GM13976 (cell line): ENCODE measurements at places on chromosomes 5 and 9.

GRCh38 chr5:158716668-158717067 is 383.0 kb downstream of the EBF1 start:
- no peak for DNase-seq

DNA sequence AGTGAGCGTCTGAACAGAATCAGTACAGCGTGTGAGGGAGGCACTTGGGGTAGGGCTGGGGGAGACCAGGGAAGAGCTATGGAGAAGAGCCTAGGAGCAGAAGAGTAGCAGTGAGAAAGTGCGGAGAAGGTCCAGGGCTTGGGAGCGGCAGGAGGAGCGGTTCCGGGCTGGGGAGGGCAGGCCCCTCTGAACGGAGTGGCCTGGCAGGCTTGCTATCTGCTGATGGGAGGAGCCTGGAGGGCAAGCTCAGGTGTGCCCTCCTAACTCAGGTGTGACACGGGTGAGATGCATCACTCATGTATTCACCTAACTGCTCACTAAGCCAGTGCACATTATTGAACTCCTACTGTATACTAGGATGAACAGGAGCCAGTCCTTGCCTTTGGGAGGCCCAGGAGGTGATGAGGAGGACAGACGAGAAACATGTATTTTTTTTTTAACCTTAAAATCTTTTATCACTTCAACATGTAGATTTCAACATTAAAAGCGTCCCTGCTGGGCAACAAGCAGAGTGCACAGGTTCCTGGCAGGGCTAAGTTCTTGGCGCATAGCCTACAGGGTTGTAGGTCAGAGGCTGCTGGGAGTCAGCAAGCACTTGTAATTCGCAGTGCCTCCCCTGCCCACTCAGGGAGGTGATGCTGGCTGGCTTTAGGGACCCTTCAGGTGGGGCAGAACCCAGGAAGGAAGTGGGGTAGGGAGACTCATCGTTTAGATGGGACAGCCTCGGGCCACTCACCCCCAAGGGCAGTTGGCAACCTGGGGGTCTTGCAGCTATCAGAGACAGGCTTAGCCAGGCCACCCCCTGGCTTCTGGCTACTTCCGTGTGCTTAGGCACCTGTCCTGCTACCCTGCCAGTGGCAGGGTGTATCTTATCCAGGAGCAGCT is 55.5 kb downstream of the TMOD1 start:
- no peak for DNase-seq

DNA sequence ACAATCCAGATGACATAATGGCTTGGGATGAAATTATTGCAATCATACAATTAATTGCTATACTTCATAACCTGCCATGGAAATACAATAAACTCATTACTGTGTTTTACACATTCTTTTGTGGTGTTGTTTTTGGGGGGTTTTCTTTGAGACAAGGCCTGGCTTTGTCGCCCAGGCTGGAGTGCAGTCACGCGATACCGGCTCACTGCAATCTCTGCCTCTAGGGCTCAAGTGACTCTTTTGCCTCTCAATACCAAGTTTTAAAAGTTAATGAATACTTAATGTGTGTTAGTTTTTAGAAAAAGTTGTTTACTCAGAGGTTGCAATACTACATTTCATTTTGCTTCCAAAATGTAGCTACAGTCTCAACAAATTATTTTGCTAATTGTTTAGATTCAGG is 598.4 kb downstream of the CHSY3 start:
- DNase-seq: no peak

- DNase-seq: no peak
These were observed 77.0 kb upstream of the SMIM32 start for GRCh38 chr5:136269973-136270372.

DNA sequence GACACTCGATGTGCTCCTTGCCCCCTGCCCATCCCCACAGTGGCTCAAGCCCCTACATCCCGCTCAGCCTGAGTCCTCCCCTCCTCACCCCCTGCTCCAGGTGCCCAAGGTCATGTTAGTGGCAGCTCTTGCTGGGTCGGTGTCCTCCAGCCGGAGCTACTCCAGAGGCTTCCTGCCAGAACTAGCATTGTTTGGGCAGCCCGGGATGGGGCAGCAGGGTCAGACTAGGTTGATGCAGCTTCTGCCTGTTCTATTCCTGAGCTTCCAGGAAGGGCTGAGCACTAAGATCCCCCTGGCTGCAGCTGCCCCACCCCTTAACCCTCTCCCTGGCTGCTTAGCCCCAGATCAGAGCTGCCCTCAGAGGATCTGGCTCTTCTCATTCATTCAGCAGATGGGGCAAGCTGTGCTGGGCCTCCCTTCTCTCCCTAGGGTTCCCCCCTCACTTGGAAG is 671 bp downstream of the RGS14 start:
- DNase-seq: no peak

DNA sequence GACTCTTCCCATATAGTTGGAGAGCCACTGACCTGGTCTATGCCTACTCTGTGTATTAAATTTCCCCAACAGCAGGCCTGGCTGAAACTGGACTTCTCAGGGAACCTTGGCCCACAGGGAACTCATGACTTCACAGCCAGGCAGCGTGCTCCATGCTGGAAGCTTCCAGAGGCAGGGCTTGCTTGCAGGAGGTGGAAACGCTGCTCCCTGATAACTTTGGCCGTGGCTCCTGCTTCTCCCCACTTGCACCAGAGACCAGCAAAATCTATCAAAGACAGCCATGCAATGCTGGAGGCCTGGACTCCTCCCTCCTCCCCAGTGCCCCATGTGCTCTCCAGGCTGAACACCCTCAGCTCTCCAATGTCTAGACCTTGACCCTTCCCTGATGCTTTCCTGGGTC is 137.1 kb downstream of the GABBR2 start:
- no peak for DNase-seq

GRCh38 chr5:178293400-178293799 is 60.8 kb upstream of the PHYKPL start:
- no peak for DNase-seq

DNA sequence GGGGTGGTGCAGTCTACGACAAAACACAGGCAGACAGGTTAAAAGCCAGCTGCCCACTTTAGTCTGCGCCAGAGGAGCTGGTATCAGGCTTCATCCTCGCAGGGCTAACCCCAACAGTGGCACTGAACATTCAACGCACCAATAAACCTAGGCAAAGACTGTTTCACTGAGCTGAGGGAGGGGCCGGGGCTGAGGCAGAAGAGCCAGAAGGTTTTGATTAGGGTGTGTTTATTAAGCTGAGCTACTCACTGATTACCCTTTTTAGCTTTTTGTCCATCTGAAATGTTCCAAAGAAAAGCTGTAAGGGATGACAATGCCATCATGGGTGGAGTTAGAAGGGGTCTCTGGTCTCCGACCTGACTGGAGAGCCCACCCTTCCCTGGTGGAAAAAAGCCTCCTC is 1.4 kb downstream of the ZMYND19 start:
- DNase-seq: no peak

- peak; percentile 83 for DNase-seq
These were observed 17.7 kb downstream of the RALGDS start for GRCh38 chr9:133103183-133103986.

- no peak for DNase-seq
These were observed 171.3 kb downstream of the RGS3 start for GRCh38 chr9:113634596-113635515.

- DNase-seq: no peak
These were observed 129.9 kb downstream of the DMXL1 start for GRCh38 chr5:119200795-119201194.

- DNase-seq: no peak
These were observed 67.8 kb upstream of the NEURL1B start for GRCh38 chr5:172573120-172573882.

DNA sequence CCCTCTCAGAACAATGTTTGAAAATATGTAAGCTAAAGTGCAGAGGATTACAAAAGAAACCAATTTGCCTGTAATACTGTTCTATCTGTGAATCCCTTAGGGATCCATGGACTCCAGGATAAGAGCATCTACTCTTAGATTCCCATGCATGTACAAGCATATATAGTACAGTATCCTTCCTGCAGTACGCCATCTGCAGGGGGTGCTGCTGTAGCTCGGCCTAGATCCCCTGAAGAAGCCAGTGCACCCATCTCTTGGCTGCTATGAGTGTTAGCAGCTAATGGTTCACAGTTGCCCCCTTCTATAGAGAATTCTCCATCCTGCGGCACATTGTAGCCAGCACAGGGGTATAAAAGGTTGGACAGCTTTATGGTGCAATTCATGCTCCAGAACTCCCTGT is 61.8 kb upstream of the SLC30A5 start:
- no peak for DNase-seq

DNA sequence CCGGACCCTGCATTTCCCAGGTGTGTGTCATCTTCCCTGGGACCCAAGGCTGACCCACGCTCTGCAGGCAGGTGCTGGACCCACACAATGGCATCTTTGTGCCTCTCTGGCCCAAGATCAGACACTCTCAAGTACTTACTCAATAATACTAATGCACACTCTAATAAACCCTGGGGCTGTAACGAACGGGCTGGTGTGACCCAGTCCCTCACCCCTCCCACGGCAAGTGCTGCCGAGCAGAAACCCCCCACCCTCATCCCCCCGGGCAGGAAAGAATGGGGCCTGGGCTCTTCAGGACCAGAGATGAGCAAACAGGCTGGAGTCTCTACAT is 1.1 kb upstream of the OBP2B start:
- no peak for DNase-seq

GRCh38 chr5:178252258-178252657 is 19.7 kb upstream of the PHYKPL start:
- DNase-seq: no peak

GRCh38 chr5:63794296-63794695 is 167.9 kb downstream of the HTR1A start:
- no peak for DNase-seq

DNA sequence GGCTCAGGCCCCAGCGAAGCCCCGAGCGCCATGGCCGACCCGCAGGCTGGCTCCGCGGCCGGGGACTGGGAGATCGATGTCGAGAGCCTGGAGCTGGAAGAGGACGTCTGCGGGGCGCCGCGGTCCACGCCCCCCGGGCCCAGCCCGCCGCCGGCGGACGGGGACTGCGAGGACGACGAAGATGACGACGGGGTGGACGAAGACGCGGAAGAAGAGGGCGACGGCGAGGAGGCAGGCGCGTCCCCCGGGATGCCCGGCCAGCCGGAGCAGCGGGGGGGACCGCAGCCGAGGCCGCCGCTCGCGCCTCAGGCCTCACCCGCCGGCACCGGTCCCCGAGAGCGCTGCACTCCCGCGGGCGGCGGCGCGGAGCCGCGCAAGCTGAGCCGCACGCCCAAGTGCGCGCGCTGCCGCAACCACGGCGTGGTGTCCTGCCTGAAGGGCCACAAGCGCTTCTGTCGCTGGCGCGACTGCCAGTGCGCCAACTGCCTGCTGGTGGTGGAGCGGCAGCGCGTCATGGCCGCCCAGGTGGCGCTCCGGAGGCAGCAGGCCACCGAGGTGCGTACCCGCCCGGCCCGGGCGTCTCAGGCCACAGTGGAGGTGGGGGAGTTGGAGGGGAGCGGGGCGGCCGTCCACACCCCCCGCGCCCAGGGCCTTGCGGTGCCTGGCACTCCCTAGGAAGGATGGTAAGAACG is 1.6 kb downstream of the DMRT2 start:
- peak; percentile 53 for DNase-seq

DNA sequence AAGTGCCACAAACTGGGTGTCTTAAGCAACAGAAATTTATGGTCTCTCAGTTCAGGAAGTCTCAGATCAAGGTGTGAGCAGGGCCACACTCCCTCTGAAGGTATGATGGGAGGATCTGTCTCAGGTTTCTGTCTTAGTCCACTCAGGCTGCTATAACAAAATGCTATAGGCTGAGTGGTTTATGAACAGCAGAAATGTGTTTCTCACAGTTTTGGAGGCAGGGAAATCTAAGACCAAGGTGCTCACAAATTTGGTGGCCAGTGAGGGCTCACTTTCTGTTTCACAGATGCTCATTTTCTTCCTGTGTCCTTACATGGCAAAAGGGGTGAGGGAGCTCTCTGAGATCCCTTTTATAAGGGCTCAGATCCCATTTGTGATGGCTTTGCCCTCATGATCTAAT is 281.4 kb downstream of the CWC27 start:
- no peak for DNase-seq

- no peak for DNase-seq
These were observed 16.9 kb downstream of the CRB2 start for GRCh38 chr9:123372766-123373446.

DNA sequence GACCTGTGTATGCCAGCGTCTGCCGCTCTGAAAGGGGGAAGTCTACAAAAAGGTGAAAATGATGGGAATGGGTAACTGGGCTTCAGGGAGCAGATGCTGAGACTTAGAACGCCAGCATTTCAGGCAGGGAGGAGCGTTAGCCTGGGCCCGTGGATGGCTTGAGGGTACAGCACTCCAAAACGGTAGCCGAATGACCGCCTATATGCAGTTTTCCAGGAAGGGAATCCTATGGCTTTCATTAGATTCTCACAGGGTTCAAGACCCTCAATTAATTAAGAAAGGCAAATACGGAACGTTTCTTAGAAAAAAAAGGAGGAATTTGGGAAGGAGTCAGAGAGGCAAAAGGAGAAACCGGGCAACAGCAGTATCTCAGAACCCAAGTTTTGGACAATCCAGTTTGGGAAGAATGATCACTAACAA is 639 bp downstream of the AMACR start:
- DNase-seq: no peak

- no peak for DNase-seq
These were observed 24.8 kb downstream of the CCNJL start for GRCh38 chr5:160287378-160288051.

- no peak for DNase-seq
These were observed 124.1 kb downstream of the MVB12B start for GRCh38 chr9:126450668-126451205.

DNA sequence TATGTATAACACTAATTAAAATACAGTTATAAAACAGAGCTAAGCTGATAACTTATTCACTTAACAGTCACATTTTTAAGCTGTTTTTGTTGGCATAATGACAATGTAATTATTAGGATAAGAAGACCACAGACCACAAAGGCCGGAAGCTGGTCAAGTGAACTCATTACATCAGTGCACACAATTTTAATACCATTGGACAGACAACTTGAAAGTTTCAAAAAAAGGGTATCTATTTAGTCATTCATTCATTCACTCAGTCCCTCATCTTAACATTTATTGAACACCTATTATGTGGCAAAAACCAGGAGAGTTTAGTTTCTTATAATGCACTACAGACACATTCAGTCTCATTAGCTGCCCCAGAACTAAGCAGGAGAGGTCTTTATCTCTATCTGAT is 11.6 kb downstream of the ERP44 start:
- no peak for DNase-seq

GRCh38 chr9:16708656-16709435 is 161.6 kb downstream of the BNC2 start:
- DNase-seq: no peak

- DNase-seq: no peak
These were observed 12.2 kb downstream of the QSOX2 start for GRCh38 chr9:136233411-136233810.
